ENCODE measurements at places on chromosomes 2 and 18. TPM values are rescaled to one million over a fixed set of nuclear protein-coding genes. Genes with fewer than 3 reads are reported as not detected.

The SMPD4 gene
- 40.8 TPM for polyA plus RNA-seq

GRCh38 chr18:79985172-79985571 lies 3.2 kb downstream of the TXNL4A start:
- no peak for DNase-seq

- DNase-seq, result no peak
Measured at GRCh38 chr2:219174146-219174545, 2.6 kb downstream of the CNPPD1 start.

DNA sequence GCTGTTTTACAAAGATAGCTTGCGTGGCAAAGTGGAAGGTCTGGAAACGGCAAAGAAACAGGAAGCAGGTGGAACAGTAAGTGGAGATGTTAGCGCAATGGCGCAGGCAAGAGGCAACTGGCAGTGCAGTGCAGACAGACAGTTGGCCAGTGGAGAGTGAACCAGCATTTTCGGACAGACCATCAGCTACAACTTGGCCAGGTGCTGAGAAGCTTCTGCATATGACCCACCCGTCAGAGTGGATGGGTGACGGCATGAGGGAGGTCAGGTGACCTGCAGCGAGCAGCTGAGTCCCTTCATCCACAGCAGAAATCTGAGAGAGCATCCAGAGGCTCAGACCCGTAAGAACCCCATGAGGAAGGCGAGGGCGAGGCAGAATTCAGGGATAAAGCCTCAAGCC lies 33.8 kb downstream of the NPC1 start:
- no peak for DNase-seq

GRCh38 chr2:166609183-166609959 lies 115.3 kb upstream of the SCN7A start:
- no peak for DNase-seq

All from urinary bladder (tissue), 4 donors.